WTC11 (cell line): ENCODE measurements at places on chromosomes 2 and 18.

DNA sequence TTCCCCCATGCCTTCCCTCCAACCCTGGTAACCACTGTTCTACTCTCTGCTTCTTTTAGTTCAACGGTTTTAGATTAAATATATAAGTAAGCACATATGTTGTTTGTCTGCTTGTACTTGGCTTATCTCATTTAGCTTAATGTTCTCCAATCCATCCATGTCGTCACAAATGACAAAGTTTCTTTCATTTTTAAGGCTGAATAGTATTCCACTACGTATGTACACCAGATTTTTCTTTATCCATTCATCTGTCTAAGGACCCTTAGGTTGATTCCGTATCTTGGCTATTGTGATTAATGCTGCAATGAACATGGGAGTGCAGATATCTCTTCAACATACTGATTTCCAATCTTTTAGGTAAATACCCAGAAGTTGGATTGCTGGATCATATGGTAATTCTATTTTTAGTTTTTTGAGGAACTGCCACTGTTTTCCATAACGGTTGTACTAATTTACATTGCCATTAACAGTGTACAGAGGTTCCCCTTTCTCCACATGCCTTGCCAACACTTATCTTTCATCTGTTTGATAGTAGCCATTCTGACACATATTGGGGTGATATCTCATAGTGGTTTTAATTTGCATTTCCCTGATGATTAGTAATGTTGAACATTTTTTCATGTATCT lies 8.1 kb downstream of the ASB3 start:
- peaks cover 39% of the 10 kb centered on the region for H3K36me3 ChIP-seq
- no peak overlapping the region for H3K4me3 ChIP-seq
- H3K4me1 ChIP-seq: peaks cover 16% of the 10 kb centered on the region
- H3K27me3 ChIP-seq: no peaks in the 10 kb centered on the region
- no peak overlapping the region for H3K27ac ChIP-seq

DNA sequence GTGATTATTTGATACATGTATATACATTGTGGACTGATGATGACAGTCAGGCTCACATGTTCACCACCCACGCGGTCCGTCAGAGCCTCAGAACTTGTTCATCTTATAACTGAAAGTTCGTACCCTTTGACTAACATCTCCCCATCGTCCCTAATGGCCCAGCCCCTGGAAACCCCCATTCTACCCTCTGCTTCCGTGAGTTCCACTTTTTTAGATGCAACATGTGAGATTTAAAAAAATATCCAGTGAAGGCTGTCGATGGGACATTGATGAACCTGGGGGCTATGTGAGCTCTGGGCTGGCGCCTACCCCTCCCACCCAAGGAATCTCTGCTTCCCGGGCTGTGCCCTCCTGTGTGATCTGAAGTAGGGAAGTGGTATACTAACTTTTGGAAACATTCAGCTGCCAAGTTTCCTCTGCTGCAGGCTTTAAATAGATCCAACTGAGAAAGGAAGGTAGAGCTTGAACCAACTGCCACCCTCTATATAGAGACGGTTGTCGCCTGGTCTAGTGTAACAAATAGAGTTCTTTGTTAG lies 163.8 kb downstream of the FAM210A start:
- no peak for DNase-seq
- H3K27me3 ChIP-seq: no peaks in the 10 kb centered on the region
- no peak overlapping the region for H3K4me3 ChIP-seq
- no peak overlapping the region for H3K27ac ChIP-seq
- peaks cover 13% of the 10 kb centered on the region for H3K4me1 ChIP-seq

- H3K36me3 ChIP-seq: peaks cover 50% of the 10 kb centered on the region
- H3K4me1 ChIP-seq: no peaks in the 10 kb centered on the region
- H3K4me3 ChIP-seq: no peak overlapping the region
- no peak for DNase-seq
- H3K27me3 ChIP-seq: no peaks in the 10 kb centered on the region
- no peak overlapping the region for H3K27ac ChIP-seq
Measured at GRCh38 chr18:79736230-79736629, 56.6 kb downstream of the CTDP1 start.

- peaks cover 26% of the 10 kb centered on the region for H3K4me1 ChIP-seq
- DNase-seq: no peak
- H3K4me3 ChIP-seq: no peak overlapping the region
- H3K27me3 ChIP-seq: peaks cover 2% of the 10 kb centered on the region; the same call in 1 of the 2 replicates
Measured at GRCh38 chr2:46508759-46509158, 29.4 kb downstream of the TMEM247 start.

- H3K27me3 ChIP-seq: peaks cover 6% of the 10 kb centered on the region
- no peak for DNase-seq
- H3K36me3 ChIP-seq: 0 out of 2 replicates have a peak, but pooled peaks cover 4% of the 10 kb centered on the region
- H3K4me1 ChIP-seq: no peaks in the 10 kb centered on the region
- H3K27ac ChIP-seq: no peak overlapping the region
Measured at GRCh38 chr2:8615576-8616281, 66.1 kb upstream of the ID2 start.

- DNase-seq: peak; percentile 24
- peak overlapping the region; percentile 89 for H3K27ac ChIP-seq
- peaks cover 22% of the 10 kb centered on the region for H3K4me1 ChIP-seq
- H3K27me3 ChIP-seq: peaks cover 20% of the 10 kb centered on the region
Measured at GRCh38 chr2:86442642-86443005, 1.5 kb downstream of the KDM3A start.

DNA sequence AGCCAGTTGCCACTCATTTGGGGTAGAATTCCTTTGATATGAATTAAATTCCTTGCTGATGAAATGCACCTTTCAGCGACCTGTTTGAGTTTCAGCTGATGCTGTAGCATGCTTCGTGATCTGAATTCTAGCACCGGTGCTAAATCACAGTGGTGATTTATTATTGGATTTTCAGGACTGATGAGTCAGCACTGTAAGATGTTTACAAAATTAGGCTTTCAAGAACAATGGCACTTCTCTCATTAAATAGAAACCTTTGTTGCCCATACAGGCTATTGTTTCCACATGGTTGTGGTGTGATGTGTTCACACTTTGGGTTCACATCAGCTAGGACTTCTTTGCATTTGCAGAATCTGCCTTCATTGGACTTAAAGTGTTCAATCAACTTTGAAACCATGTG lies 687.7 kb downstream of the ARHGAP15 start:
- H3K4me3 ChIP-seq: no peak overlapping the region
- DNase-seq: no peak
- H3K4me1 ChIP-seq: peaks cover 33% of the 10 kb centered on the region
- no peaks in the 10 kb centered on the region for H3K36me3 ChIP-seq

DNA sequence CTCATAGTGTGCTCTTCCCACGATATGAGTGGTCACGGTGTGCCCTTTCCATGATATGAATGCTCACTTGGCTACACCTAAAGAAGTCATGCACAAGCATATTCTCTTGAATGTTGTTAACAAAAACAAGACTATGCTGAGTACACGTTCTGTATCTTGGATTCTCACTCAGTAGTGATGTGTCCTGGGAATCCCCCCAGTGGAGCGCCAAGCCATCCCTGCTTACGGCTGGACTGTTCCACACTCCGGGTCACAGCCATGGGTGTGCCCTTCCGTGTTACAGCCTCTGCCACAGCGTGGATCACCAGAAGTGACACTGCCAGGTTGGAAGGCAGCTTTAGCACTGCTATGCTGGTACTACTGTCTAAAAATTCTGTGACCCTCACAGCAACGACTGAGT lies 59.1 kb downstream of the TPO start:
- no peak overlapping the region for H3K27ac ChIP-seq
- no peak overlapping the region for H3K4me3 ChIP-seq
- DNase-seq: no peak
- peaks cover 10% of the 10 kb centered on the region for H3K4me1 ChIP-seq

- no peak overlapping the region for H3K27ac ChIP-seq
- no peak for DNase-seq
- no peaks in the 10 kb centered on the region for H3K27me3 ChIP-seq
- no peak overlapping the region for H3K4me3 ChIP-seq
- peaks cover 31% of the 10 kb centered on the region for H3K4me1 ChIP-seq
Measured at GRCh38 chr2:237223201-237223861, 137.6 kb downstream of the COPS8 start.

DNA sequence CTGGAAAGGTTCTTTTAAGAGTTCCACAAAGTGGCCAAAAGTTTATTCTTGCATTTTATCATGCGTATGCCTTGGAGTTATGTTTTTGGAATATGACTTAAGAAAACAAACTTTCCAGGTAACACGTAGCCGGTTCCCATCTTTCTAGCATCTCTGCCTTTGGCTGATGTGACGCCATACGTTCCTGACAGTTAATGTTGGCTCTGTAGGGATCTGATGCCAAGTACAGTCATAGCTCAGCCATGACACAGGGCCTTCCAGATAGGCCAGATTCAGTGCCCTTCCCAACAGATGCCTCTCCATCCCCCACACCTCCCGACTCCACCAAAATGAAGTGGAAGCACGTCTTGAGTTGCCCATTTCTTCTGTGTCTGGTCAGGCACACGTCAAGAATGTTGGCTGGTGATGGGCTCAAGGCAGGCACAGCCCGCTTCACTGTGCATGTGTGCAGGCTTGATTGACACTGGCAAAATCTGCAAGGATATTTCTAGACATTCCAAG lies 51.0 kb upstream of the THOC1 start:
- H3K27me3 ChIP-seq: no peaks in the 10 kb centered on the region
- no peaks in the 10 kb centered on the region for H3K36me3 ChIP-seq
- no peak overlapping the region for H3K4me3 ChIP-seq

GRCh38 chr2:160555420-160556071 lies 61.9 kb upstream of the RBMS1 start:
- no peak overlapping the region for H3K27ac ChIP-seq
- H3K27me3 ChIP-seq: no peaks in the 10 kb centered on the region
- H3K36me3 ChIP-seq: no peaks in the 10 kb centered on the region
- no peak overlapping the region for H3K4me3 ChIP-seq

GRCh38 chr2:15686643-15687042 lies 95.0 kb downstream of the DDX1 start:
- no peak for DNase-seq
- no peak overlapping the region for H3K27ac ChIP-seq
- H3K4me3 ChIP-seq: no peak overlapping the region
- H3K27me3 ChIP-seq: peaks cover 4% of the 10 kb centered on the region; the same call in 1 of the 2 replicates

- DNase-seq: no peak
- H3K27ac ChIP-seq: no peak overlapping the region
- no peaks in the 10 kb centered on the region for H3K27me3 ChIP-seq
- no peak overlapping the region for H3K4me3 ChIP-seq
- no peaks in the 10 kb centered on the region; the same call in 1 of the 2 replicates for H3K4me1 ChIP-seq
Measured at GRCh38 chr2:197931661-197932312, 127.4 kb downstream of the PLCL1 start.
